ENCODE measurements at places on chromosomes 2 and 18.

DNA sequence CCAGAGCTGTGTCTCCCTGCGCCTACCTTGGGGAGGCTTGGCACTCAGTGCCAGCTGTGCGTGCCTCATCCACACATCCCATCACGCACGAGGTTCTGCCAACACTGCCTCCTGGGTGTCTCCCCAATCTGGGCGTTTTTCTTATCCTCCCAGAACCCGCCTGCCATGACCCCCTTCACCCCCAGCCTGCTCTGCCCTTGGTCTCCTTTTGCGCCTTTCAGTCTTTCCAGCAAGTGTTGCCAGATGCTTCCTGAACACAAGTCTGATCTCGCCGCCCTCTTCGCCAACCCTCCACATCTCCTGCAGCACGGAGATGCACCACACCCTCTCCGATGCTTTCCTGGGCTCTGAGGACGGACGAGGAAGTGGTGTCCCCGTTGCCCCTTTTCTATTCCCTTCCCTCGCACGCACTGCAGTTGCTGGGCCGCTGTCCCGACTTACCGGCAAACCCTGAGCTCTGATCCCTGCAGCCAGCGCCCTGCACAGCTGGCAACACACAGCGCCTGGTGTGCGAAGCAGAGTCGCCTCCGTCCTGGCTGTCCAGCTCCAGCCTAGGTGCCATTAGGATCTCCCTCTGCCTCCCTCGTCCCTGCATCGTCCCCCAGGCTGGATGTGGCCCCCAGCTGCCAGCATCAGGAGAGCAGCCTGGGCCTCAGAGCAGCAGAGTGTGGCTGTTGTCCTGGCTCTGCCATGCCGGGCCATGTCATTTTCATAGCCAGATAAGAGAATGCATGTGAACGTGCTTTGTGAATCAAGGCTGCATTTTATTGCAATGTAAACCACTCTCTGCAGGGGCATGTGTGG is 22.6 kb upstream of the ALLC start:
- no peak for DNase-seq

DNA sequence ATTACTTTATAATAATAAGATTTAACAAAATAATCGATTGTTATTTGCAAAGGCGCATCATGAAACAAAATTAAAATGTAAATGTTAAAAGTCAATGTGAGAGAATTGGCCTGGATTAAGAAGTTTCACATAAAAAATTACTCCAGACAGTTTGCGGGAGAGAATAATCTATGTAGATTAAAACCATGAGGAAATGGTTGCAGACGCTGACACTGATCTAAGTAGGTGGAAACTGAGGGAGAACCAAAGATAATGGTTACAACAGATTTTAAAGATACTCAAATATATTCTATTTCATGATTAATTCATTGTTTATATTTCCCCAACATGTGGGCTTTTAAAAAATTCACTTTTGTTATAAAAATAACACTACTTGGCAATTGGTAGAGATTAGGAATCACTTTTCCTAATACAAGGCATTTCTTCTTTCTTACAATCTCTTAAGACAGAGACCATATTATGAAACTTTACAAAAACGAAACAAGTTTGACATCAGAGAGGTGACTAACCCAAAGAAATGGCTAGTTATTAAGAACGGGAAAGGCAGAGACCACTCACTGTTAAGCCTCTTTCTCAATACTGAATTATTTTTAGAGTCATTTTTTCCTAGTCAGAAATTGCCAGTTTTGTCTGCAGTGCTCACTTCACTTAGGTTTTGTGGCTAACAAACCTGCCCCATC is 1.6 kb downstream of the KANSL1L start:
- peak; percentile 77 for DNase-seq

- no peak for DNase-seq
These were observed 867 bp downstream of the RBBP8 start for GRCh38 chr18:22933966-22934423.

GRCh38 chr2:69945441-69945840 is 16.0 kb downstream of the ASPRV1 start:
- no peak for DNase-seq

DNA sequence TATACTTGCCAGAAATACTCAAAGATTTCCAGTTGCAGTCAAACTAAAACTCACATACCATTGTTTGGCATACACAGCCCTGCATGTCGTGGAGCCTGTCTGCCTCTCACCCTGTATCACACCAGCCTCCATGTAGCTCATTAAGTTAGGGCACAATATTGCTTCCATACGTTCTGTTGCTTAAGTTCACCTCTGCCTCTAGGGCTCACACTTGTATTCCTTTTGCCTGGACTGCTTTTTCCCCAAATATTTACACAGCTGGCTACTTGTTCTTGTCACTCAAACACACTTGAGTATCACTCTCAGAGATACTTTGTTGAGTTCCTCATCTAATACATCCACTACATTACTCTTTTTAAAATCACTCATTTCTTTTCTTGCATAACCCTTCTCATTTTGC is 83.1 kb downstream of the PTH2R start:
- no peak for DNase-seq

- peak; percentile 37 for DNase-seq
These were observed 19.6 kb upstream of the SERPINB11 start for GRCh38 chr18:63683152-63683551.

DNA sequence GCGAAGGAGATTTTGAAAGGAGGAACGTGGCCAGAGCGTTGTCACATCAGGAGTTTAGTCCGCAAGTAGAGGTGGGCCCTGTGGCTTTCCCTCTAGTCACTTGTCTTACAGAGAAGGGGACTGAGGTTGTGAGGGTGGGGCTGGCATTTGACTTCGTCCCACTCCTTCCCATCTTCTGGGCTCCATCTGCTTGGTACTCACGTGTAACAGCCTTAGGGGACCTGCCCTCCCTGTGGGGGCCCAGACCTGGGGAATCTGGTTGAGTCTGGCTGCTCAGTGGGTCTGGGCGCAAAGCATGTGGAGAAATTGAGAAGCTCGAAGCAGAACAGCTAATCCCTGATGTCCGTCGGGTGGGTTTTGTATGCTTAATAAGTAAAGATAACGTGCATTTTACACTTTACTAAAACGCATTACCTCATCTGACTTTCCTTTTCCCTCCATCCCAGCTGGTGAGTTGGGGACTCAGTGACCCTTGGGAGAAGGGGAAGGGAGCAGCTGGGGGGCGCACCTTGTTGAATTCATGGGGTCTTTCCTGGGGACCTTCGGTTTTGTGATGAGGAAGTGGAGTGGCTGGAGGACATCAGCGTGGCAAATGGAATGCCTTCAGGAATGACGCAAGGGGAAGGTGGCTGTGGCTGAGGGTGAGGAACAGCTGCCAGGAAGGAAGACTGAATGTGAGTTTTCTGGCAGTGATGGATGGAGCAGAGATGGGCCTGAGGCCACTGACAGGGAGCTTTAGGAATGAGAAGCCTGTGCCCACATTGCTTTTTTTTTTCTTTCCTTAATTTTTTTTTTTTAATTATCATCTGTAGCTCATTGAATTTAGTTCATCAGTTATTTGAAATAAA is 44.8 kb downstream of the ASAP2 start:
- DNase-seq: peak; percentile 82

- no peak for DNase-seq
These were observed 16.9 kb upstream of the RAB31 start for GRCh38 chr18:9691235-9691634.

- DNase-seq: peak; percentile 61
These were observed 21.5 kb upstream of the ZNF532 start for GRCh38 chr18:58842978-58843687.

- peak; percentile 3 for DNase-seq
These were observed 188.3 kb downstream of the ZNF516 start for GRCh38 chr18:76306685-76307292.

DNA sequence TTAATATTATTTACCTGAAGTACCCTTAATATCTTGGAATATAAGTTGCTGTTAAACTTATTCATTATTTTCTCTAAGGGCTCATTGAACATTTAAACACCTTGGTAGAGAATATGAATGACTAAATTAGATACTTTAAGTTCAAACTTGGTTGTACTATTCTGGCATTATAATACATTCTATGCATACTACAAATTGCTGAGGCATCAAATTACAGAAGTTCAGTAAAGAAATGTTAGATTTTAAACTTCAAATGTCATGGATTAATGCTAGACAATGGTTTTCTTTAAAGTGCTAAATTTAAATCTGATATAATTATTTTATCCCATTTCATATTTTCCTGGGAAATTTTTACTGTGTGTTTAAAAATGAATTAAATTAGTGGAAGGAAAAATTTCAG is 63.1 kb downstream of the CDCA7 start:
- DNase-seq: no peak

DNA sequence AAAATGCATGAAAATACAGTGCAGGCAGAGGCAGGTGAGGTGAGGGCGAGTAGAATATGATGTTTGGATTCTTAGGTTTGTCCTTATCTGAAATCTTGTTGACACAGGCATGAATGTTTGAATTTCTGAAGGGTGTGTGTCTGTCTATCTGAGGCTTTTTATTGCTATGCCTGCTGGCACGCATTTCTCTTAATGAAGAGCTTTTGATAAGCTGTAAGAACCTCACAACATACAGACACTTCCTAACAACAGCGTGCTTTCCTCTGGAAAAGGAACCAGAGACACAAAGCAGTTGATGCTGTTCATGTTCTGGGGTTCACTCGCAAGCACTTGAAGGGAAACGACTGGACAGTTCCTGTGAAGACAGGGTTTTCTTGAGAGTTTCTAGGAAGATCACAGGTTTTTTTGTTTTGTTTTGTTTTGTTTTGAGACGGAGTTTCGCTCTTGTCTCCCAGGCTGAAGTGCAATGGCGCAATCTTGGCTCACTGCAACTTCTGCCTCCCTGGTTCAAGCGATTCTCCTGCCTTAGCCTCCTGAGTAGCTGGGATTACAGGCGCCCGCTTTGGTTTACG is 33.3 kb upstream of the CABLES1 start:
- no peak for DNase-seq

GRCh38 chr2:123917241-123917640 is 107.8 kb upstream of the CNTNAP5 start:
- DNase-seq: no peak

Data from muscle of leg (tissue), 16 donors.